ENCODE measurements at places on chromosomes 1 and 21.

DNA sequence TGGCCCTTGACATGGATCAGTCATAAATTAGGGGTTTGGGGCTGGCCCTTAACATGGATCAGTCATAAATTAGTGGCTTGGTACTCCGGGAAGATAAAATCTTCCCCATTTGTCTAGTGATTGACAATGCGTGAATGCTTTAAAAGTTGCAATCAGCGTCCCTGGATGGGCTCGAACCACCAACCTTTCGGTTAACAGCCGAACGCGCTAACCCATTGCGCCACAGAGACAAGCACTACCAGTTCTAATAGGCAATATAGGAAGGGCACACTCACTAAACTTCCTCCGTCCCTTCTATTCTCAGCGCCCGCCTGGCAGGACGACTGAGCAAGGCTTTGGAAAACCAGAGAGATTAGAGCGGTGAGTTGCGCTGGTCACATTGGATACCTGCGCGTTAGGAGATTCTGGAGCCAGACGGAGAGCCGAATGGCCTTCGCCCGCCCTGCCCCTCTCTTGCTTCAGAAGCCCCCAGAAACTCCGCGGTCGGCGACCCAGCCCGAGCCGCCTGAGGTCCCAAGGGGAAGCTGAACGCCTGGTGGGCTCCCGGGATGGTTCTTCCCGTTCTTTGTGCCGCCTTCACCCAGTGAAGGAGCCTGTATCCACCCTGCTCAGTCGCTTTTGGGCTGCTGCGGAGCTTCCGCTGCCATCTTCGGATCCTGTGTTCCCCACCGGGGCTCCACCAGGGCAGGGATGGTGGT is 235.9 kb downstream of the FAM72C start:
- no peak for DNase-seq

- DNase-seq: no peak
These were observed 1796.9 kb downstream of the NCAM2 start for GRCh38 chr21:22795091-22795490.

DNA sequence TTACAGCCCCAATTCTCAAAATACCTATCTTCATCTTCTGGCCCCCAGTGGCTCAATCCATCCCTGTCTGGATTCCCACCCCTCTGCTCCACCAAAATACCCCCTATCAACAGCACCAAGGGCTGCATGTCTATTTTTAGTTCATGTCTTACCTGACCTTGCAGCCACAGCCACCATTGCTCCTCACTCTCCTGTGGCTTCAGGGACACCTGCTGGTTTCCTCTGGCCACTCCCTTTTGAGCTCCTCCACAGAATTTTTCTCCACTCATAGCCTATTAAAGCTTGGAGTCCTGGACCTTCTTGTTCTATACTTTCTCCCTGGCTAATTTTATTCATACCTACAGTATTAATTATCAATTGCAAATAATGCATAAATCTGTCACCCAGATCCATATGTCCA is 125.3 kb upstream of the NGF start:
- no peak for DNase-seq

GRCh38 chr1:211352985-211353515 is 26.4 kb downstream of the TRAF5 start:
- DNase-seq: no peak

- no peak for DNase-seq
These were observed 12.1 kb downstream of the SSBP3 start for GRCh38 chr1:54394104-54394503.

Data from left hindlimb (tissue), 1 donor.